ENCODE measurements at places on chromosomes 1 and 21. TPM values are rescaled to one million over a fixed set of nuclear protein-coding genes. Genes with fewer than 3 reads are reported as not detected.

DNA sequence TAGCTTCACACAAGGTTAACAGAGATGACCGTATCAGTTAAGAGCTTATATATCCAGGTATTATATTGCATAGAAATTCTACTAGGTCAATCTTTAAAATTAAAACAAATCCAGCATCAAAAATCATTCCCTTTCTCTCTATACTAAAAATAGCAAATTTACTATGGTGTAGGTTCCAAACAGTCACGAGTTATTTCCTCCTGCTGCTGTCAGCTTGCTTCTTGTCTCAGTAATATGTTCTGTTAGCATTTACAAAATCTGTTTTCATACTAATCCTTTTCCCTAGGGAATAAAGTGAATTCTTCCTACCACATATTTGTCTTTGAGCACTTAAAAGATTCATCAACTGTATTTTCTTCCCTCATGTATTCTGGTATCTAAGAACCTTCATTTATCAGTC, 2.5 kb downstream of the WDR26 start:
- no peak for DNase-seq

- no peak for DNase-seq
Measured at GRCh38 chr1:109721042-109721441, 9.0 kb downstream of the GSTM5 start.

DNA sequence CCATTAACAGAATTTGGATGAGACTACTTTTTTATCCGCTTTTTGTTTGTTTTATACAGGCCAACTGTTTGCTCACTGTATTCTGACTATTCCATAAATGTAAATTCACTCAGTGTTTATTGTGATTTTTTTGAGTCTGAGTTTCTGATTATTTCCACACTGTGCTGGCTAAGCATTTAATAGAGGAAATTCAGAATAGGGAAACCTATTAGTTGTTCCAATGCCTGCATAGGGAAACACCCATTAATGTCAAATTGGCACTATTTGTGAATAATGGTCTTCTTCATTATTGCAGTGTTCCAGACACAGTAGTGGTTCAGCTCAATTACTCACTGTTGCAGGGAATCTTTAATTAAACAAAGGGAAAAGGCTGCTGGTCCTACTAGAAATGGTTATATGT, 174.7 kb upstream of the SGIP1 start:
- DNase-seq = no peak

DNA sequence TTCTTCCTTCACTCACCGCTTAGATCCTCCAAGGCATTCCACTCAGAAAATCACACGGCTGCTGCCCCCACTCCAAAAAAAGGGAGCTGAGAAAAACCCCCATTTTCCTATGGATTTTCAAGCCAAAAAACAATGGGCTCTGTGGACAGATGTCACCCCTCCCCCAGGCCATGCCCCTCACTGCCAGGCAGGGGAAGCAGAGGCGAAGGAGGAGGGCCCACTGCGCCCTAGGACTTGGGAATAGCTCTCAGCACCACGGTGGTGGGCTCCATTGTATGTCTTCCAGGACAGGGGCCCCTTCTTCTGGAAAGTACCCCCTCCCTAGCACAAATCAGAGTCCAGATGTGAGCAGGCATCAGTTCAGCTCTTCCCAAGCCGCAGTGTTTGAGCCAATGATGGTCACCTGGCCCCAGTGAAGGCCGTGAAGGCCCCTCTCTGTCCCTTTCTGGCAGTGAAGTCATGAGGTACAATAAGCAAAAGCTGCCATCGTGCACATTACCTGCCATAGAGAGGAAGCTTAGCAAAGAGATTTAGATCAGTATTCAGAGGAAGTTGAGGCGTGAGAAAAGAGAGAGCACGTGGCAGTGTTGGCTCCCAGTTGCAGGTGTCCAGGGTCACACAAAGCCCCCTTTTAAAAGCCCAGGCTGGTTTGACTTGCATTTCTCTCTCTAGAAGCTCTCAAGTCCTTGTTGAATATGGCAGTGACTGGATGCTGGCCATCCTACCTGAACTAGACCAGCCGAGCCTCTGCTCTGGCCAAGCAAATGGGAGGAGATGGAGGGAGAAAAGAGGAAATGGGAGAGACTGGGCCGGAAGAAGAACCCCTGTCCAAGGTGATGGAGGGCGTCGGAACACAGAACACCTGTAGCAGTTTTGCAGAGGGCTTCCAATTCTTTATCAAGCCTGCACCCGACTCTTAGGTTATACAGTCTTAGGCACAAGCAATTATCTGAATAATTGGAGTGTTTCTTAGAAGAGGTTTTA, 149.0 kb downstream of the TOMM20 start:
- no peak for DNase-seq

DNA sequence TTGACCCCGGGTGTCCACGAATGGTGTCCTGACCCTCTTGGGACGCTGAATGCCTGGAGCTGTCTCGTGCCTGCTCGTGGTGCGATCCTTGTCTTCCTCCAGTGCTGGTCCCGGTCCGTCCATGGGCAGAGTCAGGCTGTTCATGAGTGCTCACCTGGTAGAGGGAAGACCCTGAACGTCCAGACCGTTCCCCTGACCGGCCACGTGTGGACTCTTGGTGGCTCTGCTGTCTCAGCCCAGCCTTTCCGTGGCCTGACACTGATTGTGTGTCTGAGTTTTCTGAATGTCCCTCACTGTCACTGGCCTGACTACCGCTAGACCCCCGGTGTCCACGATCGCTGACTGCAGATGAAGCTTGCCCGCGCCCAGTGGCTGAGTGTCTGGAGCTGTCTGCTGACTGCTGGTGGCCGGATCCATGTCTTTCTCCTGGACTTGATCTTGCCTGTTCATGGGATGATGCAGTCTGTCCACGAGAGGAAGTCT, 11.7 kb downstream of the FLG start:
- no peak for DNase-seq

The ALDH4A1 gene
- 5.9 TPM for total RNA-seq

DNA sequence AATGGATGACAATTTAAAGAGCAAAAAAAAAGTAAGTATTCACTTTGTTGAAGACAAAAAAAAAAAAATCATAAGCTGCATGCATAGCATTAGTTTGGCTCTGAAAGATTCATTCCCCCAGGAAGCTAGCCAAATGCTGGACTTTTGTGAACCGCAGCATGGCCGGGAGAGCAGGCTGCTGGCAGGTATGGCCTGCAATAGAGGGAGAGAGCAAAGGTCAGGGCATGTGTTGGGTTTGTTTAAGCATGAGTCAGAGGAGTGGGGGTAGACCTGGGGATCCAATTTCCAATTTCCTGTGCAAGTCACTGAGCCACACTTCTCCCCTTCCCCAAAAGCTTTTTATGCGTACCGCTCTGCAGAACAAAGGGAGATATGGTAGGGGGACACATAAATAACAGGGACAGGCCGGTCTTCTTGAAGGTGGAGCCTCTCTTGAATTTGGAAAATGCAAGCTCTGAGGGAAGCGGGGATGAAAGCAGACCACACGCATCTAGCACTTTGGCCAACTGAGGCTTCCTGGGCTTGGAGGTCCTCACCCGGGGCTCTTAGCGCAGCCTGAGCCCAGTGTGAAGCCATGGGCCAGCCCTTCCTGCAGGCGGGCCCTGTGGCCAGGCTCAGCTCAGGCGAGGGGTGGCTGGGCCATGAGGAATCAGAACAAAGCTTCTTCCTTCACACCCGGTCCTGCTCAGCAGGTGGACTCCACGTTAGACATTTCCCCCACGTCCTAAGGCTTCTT, 171.1 kb downstream of the TOMM20 start:
- no peak for DNase-seq

The RHD gene
- total RNA-seq = not detected

- no peak for DNase-seq
Measured at GRCh38 chr1:116332451-116332850, 40.6 kb upstream of the ATP1A1 start.

DNA sequence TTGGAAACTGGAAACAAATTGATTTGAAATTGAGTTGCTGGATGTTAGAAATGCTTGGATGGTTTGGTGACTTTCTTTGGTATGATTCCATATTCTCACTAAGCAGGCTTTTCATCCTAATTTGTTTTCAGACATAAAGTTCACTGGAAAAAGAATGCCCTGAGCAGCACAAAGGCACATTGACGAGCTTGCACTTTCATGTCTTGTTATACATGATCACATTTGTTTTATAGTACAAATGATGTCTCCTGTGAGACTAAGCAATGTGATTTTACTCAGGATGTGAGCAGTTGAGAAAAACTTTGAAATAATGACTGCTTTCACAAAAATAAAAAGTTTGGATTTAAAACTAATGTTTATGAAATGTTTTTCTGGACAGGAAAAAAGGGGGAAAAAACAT, 63.6 kb downstream of the KCNT2 start:
- DNase-seq = no peak

DNA sequence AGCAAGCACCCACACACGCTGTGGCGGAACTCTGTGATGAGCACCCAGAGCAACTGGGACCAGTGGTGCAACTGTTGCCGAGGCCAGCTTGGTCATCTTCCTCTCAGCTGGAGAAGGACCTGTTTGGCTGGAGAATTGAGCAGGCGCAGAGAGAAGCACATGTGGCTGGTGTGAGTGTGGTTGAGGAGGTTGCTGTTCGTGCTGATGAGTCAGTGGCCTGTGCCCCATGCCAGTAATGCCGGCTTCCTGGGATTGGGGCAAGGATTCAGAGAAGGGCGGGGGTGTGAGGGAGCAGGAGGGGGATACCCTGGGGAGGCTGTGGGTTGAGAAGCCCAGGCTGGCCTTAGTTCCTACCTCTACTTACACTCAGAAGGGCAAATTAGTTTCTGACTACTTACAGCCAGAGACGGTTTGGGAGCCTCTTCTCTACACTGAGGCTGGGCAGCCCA, 57.5 kb upstream of the EPS8L3 start:
- DNase-seq = no peak

The DNALI1 gene
- 0.40 TPM for total RNA-seq

The ZMYND12 gene
- 0.56 TPM for total RNA-seq

DNA sequence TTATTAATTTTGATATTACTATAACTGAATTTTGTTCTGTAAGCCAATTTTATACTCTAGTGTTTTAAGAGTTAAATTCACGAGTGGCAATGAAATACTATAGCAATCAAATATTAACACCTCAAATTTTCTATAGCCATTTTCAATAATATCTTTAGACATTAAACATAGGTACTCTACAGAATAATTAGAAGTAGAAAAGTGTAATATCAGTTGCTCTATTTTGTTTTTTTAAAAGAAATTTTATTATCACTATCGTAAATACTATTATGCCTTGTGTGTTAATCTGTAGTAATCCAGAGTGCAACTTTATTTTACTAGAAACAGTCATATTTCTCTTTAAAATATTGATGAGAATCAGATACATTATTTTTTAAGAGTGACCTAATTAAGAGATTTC, 691.2 kb downstream of the USP25 start:
- no peak for DNase-seq

The OR10Z1 gene
- not detected for total RNA-seq

DNA sequence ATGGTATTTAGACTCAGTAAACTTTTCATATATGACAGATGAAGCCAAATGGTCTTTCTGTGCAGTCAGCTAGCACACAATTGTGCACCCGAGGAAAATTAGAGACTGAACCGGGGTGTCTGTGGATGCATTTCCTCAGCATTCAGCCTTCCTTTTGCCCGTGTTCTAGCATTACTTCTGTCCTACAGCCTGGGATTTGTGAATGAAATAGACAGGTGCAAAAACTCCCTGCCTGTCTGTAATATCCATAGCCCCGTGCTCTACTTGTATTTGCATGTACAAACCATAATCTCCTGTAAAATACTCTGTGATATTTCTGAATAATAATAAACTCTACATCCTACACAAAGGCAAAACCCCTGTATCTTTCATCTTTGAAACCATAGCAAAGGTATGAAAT, 64.8 kb upstream of the LGALS8 start:
- no peak for DNase-seq

The GJA9 gene
- total RNA-seq = not detected

- DNase-seq = no peak
Measured at GRCh38 chr1:230549625-230550024, 92.7 kb upstream of the COG2 start.

DNA sequence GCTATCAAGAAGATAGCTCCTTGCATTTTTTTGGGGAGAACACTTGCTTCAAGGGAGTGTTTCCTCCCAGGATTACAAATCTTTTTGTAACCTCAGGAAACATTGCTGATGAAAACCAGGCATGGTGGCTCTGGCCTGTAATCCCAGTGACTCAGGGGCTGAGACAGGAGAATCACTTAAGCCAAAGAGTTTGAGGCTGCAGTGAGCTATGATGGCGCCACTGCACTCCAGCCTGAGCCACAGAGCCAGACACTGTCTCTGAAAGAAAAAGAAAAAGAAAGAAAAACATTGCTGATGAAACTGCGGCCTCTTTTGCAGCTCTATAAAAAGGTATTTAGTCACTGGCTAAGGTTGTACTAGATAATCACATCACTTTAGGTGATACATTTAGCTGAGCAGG, 7.3 kb downstream of the RNU1-2 start:
- DNase-seq = peak; percentile 26

DNA sequence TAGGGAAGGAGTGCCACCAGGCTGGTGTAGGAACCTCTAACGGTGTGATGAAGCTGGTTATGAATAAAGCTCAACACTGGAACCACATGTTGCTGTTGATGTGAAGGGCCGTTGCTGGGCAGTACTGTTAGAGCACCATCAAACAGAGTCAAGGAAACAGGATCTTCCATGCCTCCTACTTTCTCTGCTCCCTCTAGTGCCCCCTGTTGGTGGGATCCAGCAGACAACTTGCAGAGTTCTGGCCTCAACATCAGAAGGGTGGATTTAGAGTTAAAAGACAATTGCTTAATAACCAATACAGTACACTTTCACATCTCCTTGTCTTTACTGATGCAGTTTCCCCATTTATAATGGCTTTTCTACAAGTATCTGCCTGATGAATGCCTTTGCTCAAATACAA, 336.4 kb downstream of the NTNG1 start:
- peak; percentile 9 for DNase-seq

The KLF17 gene
- not detected for total RNA-seq

DNA sequence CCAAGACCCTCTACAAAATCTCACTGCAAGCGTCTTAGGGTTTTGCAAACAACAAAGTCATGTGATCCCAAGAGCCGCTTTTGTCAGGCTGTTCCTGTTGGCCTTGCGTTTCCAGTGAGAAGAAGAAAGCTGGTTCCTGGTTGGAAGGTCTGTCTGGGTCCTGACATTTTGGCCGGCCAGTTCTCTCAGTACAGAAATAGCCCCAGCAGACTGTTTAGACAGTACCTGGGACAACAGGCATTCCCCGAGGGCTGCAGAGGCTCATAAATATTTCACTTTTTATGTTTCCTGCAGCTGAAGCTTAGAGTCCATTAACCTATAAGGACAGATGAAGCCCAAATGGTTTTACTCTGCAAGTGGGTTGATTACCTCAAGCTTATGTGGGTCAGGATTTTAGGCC, 8.6 kb downstream of the GPR137B start:
- no peak for DNase-seq

DNA sequence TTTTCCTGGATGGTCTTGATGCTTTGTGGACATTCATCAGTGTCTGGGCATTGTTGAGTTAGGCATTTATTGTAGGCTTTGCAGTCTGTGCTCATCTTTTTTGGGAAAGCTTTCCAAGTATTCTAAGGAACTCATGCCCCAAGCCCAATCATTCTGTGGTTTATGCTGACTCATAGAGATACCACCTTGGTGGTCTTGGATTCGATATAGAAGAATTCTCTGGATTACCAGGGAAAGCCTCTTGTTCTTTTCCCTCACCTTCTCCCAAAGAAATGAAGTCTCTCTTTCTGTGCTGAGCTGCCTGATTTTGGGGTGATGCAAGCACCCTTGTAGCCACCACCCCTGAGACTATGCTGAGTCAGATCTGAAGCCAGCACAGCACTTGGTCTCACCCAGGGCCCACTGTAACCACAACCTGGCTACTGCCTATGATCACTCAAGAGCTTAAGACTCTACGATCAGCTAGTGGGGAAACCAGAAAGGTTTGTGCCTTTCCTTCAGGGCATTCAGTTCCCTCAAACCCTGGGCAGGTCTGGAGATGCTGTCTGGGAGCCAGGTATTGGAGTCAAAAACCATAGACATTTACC, 422.6 kb downstream of the NUF2 start:
- no peak for DNase-seq
